Sigmoid colon (tissue), 7 donors: ENCODE measurements at places on chromosomes 4 and X. TPM values are rescaled to one million over a fixed set of nuclear protein-coding genes. Genes with fewer than 3 reads are reported as not detected.

Gene HMX1
- total RNA-seq, result 1.1 TPM

Gene CENPE
- total RNA-seq, result 1.1 TPM

Gene CCDC120
- total RNA-seq, result 3.9 TPM

Gene HAUS3
- 17.3 TPM for total RNA-seq

Gene HGFAC
- 0.33 TPM for total RNA-seq

Gene NAA11
- total RNA-seq, result not detected

Gene KIAA1210
- total RNA-seq, result not detected

Gene VCX2
- total RNA-seq, result not detected

Gene DIPK2B
- total RNA-seq, result 4.5 TPM

Gene HSD17B11
- 57.3 TPM for total RNA-seq

Gene NDUFB11
- total RNA-seq, result 92.2 TPM

Gene PIR
- total RNA-seq, result 22.1 TPM

Gene PNMA6A
- total RNA-seq, result 0.81 TPM

Gene GASK1B
- total RNA-seq, result 41.7 TPM
